Heart right ventricle (tissue), 16 donors: ENCODE measurements at places on chromosomes 7 and 10. TPM values are rescaled to one million over a fixed set of nuclear protein-coding genes. Genes with fewer than 3 reads are reported as not detected.

The UBE2H gene
- total RNA-seq: 93.3 TPM

The ZPBP gene
- not detected for total RNA-seq

DNA sequence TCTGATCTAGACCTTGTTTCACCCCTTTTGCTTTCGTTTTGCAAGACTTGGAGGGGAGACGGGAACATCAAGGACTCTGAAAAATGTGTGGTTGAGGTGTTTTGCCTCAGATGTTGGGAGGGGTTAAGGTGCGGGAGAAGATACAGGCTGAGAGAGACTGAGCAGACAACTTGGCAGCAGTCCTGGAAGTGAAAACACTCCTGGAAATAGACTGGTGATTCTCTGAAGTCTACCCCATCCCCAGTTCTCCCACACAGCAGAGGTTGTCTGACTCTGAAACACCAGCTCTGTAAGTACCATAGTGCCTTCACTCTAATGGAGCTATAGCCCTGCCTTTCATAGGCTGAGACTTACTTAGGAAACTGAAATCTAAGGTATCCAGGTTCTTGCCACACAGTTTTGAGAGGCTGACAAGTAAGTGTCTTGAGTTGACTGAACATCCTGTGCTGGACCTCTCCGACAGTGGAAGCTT lies 152.5 kb downstream of the PPP1R9A start:
- H3K27me3 ChIP-seq: no peaks in the 10 kb centered on the region
- H3K4me1 ChIP-seq: no peaks in the 10 kb centered on the region
- DNase-seq: no peak

GRCh38 chr10:16449454-16449853 lies 12.6 kb downstream of the PTER start:
- H3K4me1 ChIP-seq: no peaks in the 10 kb centered on the region
- no peaks in the 10 kb centered on the region for H3K27me3 ChIP-seq
- no peak overlapping the region for H3K27ac ChIP-seq
- H3K4me3 ChIP-seq: no peak overlapping the region
- no peaks in the 10 kb centered on the region for H3K36me3 ChIP-seq
